ENCODE measurements at places on chromosomes 2 and 18. TPM values are rescaled to one million over a fixed set of nuclear protein-coding genes. Genes with fewer than 3 reads are reported as not detected.

The GPR45 gene
- total RNA-seq = not detected

The SERPINB10 gene
- not detected for total RNA-seq

The ONECUT2 gene
- total RNA-seq = under 0.01 TPM

The GALNT13 gene
- total RNA-seq = 0.17 TPM

The SEPTIN10 gene
- 79.4 TPM for total RNA-seq

The CDK5R2 gene
- total RNA-seq = under 0.01 TPM

The UGT1A10 gene
- total RNA-seq = not detected

The ADAM23 gene
- 10.6 TPM for total RNA-seq

The DLX1 gene
- total RNA-seq = 0.15 TPM

The CDK15 gene
- total RNA-seq = 16.0 TPM

The DUSP19 gene
- total RNA-seq = 3.5 TPM

The MAP2 gene
- 12.8 TPM for total RNA-seq

The DCDC2C gene
- total RNA-seq = not detected

The TSPYL6 gene
- under 0.01 TPM for total RNA-seq

The PSMA8 gene
- total RNA-seq = not detected

The PPP1R1C gene
- total RNA-seq = 2.2 TPM

The KLHL41 gene
- total RNA-seq = 9.8 TPM

The CCDC68 gene
- total RNA-seq = 4.6 TPM

The CXCR2 gene
- total RNA-seq = not detected

The FSIP2 gene
- 0.15 TPM for total RNA-seq

The EVX2 gene
- not detected for total RNA-seq

The CRACDL gene
- under 0.01 TPM for total RNA-seq

Data from smooth muscle cell of trachea (primary cell).